ENCODE measurements at places on chromosomes 16 and 17.

DNA sequence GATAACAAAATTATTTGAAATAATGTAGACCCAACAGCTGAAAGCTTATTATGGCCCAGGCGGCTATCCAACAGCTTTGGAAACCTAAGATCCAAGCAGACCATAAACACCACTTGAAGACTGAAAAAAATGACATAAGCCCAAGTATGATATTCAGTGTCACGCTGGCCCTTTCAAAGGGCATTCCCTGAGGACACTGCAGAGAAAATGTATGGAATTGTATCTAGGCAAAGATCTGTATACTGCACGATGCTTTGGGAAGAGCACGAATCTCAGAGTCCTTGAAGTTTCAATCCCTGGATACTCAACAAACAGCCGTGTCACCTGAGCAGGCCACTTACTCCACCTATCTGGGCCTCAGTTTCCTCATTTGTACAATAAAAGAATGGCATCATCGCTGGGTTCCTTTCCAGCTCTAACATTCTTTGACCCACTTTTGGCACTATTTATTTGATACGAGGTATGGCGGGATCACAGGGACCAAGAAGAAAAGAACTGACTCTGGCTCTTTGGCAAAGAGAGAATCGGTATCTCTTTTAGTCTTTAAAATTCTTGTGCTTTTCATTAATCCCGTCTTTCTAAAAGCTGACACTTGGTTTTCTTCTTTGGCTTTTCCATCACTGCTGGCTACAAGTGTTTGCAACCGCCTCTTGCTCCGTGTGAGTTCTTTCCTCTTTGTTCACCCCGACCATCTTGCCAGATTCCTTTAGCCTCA, 1.2 kb downstream of the STAT5B start:
- no peak for DNase-seq

DNA sequence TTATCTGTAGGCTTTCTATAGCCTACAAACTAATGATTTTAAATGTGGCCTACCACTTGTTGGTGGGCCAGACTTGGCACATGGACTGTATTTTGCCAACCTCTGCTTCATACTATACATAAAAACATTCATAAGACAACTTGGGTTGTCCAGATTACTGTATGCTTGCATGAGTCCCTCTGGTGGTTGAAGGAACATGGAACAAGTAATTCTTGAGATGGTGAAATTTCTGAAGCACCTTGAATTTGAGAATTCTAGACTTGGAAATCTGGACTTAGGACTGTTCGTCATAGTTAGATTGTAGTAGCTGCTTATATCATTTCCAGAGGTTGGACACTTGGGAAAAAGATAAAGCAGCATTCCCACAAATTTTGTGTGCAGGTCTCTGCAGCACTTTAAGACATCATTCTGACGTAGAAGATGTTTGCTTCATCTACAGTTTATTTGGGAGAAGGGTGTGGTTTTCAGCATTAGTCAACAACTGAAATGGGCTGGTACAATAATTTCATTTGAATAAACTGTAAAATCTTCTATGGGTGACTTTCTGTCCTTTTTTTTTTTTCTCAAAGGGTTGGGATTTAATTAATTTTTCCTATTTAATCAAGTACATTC, 31.2 kb downstream of the NFATC3 start:
- DNase-seq = no peak

- DNase-seq = no peak
Measured at GRCh38 chr16:30808146-30808545, 21.1 kb upstream of the ZNF629 start.

GRCh38 chr17:45317111-45317928, 500 bp upstream of the MAP3K14 start:
- DNase-seq = peak; percentile 100

DNA sequence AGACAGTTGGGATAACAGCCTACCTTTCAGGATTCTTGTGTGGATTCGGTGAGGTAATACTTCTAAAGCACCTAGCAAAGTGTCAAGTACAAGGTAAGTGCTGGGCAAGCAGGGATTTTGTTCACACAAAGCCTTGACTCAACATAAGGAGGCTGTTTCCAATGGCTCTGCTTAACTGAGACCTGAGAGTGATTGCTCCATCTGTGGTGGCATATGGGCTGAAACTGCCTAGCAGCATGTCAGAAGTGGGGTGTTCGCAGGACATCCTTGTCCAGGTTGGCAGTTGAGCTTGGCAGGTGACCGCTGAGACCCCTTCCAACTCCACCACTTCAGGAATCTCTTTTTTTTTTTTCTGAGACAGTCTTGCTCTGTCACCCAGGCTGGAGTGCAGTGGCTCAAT, 19.8 kb downstream of the IL4R start:
- no peak for DNase-seq

DNA sequence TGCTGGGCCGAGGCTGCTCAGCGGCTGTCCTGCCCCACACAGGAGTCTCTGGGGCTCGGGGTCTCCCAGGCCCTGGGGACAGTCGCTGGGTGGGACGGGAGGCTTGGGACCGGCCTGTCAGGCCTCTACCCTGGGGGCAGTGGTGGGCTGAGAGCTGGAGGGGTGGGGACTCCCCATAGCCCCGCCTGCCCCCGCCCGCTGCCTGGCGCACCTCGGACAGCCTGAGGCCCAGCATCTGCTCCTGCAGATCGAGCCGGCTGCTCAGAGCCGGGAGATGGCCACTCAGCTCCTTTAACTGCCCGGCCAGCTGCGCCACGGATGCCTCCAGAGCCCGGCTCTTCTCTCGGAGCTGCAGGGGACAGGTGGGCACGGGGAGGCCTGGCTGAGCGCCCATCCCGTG, 6.7 kb downstream of the PERCC1 start:
- DNase-seq = no peak

- DNase-seq = no peak
Measured at GRCh38 chr16:78291604-78292003, 192.2 kb downstream of the WWOX start.

- no peak for DNase-seq
Measured at GRCh38 chr16:23014592-23014991, 134.7 kb downstream of the USP31 start.

DNA sequence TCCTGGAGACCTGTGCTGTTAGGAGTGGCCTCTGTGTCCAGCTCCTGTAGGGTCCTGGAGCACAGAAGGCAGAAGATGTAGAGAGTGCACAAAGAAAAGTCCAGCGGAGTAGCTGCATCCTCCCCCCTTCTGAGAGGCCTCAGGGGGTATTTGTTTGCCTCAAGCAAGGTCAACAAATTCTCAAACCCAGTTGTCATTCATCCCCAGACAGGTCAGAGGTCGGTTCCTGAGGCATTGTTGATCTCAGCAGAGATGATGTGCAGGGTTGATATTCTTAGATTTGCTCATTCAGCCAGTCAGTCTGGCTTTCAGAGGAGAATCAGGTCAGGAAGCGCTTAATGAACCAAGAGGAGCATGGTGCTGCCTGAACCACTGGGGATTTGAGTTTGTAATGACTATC, 8.3 kb upstream of the RBFOX1 start:
- no peak for DNase-seq

- peak; percentile 49 for DNase-seq
Measured at GRCh38 chr16:89325861-89326471, 108.5 kb downstream of the ZNF778 start.

GRCh38 chr16:76955629-76956028, 235.4 kb upstream of the MON1B start:
- no peak for DNase-seq

- peak; percentile 49 for DNase-seq
Measured at GRCh38 chr17:83183951-83184506, 104.6 kb downstream of the METRNL start.

DNA sequence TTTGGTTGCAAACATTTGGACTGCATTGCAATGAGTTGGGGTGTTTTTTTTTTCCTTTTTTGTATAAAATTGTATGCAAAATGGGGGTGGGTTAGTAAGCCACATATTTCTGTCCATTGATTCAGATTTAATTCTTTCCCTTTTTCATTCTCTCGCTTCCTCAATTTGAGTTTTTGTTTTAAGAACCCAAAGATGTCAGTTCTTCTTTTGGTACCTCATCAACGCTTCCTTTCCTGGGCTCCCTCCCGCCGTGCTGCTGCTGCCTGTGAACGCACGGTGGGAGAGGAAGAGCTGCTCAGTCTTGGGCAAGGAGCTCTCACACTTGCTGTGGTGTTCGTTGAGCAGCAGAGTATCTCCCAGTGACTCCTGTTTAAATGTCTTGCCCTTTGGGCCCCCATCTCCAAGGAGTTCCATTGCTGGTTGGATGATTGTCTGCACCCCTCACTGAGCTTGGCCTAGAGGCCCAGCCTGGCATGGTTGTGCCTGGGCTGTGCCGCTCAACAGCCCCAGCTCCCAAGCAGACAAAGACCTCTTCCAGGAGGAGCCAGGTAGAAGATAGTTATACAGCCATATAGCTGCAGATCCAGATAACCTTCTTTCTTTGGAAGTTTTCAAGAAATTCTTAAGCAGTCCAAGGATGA, 13.6 kb downstream of the UBFD1 start:
- DNase-seq = no peak

DNA sequence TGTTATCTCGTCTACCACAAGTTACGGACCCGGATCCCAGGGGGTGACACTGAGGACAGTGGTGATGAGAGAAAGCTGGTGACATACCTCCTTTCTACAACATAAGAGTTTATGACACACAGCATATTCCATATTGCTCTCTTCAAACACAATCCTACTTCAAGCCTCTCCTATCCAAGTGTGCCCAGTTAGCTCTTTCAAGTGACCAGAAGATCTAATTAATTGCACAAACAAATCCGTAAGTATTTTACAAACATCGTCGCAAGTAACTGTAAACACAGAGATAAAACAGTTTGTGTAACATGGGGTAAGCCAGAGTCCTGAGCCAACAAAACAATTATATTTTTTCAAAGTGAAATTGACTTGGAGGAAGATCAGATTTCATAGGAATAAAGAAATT, 235.0 kb downstream of the CHD9NB start:
- no peak for DNase-seq

GRCh38 chr17:48565022-48565554, 13.1 kb downstream of the HOXB4 start:
- no peak for DNase-seq

DNA sequence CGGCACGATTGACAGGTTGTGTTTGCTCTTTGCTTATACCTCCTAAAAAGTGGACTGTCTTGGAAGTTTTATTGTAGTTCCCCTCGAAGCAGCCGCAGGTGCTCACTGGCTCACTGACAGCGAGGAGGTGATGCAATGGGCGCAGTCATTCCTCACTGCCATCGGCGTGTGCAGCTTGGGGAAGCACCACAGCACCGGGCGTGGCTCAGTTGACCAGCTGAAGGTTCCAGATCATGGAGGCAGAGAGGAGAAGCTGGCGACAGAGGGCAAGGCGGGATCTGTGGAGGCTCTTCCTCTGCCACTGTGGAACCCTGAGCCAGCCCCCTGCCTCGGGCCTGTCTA, 72.1 kb upstream of the TNRC6C start:
- DNase-seq = no peak

DNA sequence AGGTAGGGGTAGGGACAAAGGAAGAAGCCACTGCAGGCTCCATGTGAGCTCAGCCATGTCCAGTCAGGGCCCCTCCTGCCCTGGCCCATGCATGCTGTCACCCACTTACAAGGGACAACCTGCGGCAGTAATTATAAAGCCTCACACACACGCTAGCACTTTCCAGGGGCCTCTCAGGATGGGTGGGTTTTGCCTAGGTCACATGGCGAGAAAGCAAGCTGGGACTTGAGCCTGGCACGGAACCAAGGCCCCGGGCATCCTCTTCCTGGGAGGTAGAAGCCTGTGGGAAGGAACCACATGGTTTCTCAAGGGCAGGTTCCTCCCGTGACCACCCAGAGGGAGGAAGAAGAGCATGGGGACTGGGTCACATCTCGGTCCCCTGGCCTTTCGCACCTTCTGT, 7.0 kb downstream of the ZNF319 start:
- no peak for DNase-seq

GRCh38 chr16:77612596-77612995, 109.7 kb upstream of the NUDT7 start:
- no peak for DNase-seq

- DNase-seq = no peak
Measured at GRCh38 chr17:82775001-82775823, 23.3 kb downstream of the TBCD start.
